DND-41 (cell line): ENCODE measurements at places on chromosomes 13 and 19.

GRCh38 chr13:109101550-109102144, 472.2 kb downstream of the MYO16 start:
- no peak for DNase-seq

GRCh38 chr13:84191139-84191538, 308.9 kb upstream of the SLITRK1 start:
- DNase-seq = no peak

DNA sequence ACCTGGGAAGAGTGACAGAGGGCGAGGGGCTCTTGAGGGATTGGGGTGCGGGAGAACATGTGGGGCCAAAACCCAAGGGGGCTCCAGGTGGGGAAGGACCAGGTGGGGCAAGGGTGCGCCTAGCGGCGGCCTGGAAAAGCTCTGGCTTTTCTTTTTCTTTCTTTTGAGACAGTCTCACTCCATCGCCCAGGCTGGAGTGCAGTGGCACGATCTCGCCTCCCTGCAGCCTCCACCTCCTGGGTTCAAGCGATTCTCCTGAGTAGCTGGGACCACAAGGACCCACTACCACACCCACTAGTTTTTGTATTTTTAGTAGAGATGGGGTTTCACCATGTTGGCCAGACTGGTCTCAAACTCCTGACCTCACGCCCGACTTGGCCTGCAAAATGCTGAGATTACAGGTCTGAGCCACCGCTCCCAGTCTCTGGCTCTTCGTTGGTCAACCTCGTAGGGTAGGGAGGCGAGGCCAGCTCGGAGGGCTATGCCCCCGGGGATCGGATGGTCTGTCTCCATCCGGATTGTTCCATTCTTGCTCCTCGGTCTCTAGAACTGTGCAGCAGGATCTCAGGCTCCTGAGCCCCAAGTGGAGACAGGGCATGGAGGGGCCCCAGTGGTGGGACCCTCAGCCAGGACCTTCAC, 3.7 kb downstream of the GADD45B start:
- DNase-seq = no peak

DNA sequence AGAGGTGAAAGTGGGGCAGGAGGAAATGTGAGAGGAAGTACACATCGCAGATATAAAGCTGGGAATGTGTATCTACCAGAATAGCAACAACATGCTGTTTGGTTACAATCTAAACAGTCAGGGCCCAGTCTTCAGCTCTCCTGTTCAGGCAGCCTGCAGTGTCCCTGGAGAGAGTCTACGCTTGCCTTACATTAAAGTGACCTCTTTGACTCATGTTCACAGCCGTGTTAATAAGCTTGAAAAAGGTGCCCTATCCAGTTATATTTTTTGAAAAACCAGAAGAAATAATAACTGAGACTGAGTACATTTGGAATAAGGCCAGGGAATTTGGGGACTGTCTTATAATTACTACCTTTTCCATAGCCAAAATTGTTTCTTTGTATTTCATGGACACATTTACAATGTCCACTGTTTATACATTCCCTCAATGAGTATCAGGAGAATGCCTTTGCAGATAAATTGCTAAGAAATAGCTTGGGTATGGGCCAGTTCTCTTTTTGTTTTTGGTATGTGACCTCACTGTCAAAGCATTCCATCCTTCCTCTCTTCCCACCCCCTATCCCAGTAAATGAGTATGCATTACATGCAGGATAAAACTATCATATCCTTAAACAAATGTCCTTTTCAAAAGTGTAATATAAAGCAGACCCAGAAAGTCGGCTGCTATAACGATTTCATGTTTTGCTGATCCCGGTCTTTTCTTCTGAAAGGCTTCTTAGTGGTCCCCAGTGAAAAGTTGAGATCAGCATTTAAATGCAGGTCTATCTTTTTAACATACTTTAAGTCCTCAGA, 82.6 kb downstream of the PCDH9 start:
- no peak for DNase-seq

DNA sequence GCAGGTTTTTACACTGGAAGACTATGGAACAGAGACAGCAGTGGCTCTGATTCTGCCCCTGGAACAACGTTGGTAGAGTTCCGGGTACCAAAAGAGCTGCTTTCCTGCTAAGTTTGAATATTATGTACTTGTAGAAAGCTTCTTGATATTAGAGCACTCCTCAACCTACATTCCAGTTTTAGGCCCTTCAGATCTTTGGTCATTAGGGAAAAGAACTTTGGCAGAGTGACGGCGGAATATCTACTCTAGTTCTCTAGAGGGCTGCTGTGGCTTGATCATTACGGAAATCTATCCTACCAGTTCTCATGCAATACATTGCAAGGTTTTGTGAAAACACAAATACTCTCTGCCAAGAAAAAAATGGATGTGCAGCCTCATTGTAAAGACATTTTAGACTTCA, 415.7 kb downstream of the DIAPH3 start:
- no peak for DNase-seq

DNA sequence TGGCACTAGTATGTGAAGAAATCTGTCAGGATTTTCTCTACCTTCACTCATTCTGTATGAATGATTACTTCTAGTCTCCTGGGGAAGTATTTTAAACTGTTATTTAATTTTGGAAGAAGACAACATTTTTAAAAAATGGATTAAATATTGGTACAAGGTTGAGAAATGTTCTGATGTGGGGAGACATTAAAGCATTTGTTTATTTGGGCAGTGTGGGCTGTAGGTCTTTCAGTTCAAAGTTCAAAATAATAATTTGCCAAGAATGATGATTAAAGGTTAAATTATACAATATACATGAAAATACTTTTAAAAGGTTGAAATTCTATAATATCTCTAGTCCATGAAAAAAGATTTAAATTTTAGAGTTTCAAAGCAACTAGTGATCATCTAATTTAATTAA, 194.7 kb downstream of the NHLRC3 start:
- no peak for DNase-seq

DNA sequence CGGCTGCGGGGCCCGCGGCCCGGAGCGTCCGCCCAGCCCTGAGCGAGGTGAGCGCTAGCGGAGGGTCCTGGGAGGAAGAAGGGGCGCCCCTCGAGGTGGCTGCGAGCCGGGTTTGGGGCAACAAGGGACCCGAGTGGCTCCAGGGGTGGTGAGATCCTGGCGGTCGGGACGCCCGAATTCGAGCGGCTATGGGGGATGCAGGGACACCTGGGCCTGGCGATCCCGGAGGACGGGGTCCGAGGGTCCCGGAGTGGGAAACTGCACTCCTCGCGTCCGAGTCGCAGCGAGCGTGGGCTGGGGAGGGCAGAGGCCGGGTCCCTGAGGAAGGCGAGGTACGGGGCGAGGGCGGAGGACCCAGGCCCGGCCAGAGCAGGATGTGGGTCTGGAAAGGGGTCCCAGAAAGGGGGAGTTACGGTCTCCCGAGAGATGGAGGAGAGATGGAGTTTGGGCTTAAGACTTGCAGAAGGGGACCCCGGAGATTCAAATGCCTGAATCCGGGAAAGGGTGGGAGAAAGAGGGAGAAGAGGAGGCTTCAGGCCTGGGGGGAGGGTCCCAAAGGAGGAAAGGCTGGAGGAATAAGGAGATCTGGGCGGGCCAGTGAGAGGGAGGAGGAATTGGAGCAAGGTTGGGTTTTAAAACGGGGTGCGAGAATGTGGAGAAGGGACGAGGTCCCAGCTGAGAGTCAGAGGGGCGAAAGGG, 542 bp downstream of the CACNG7 start:
- no peak for DNase-seq

DNA sequence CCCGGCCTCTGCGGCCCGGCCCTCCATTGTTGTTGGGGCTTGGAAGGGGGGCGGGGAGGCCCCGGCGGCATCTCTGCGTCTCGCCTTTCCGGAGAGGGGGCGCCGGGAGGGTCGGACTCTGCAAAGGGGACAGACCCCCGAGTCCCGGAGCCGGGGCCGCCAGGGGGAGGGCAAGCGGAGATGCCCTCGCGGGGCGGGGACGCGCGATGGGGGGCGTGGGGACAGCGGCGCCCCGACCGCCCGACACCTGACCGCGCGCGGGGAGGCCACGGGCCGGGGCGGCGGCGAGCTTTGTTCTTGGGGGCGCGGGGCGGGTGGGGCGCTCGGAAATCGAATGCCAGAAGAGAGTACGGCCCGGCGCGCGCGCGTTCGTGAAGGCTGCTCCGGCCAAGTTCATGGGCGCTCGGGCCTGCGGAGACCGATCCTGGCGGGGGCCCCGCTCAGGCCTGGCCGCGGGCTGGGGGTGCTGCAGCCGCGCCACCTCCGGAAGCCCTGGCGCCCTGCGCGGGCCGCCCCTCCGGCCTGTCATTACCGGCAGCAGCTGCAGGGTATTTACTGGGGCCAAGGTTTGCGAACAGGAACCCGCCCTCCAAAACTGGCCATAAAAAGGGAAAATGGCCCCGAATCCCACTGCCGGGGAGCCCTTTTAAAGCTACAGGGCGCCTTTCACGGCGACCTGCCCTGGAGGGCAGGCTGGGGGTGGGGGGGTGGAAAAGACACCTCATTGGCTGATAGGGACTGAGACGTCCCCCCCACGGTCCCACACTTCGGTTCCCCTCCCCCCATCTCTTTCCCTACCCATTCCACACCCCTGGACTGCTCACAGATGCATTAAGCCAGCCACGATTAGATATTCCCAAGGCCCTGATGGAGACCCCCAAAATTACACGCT, 11.1 kb upstream of the NANOS3 start:
- DNase-seq = peak; percentile 50

- no peak for DNase-seq
Measured at GRCh38 chr19:33798681-33799111, 2.0 kb downstream of the KCTD15 start.

- DNase-seq = no peak
Measured at GRCh38 chr13:75682326-75682725, 46.2 kb downstream of the LMO7 start.

DNA sequence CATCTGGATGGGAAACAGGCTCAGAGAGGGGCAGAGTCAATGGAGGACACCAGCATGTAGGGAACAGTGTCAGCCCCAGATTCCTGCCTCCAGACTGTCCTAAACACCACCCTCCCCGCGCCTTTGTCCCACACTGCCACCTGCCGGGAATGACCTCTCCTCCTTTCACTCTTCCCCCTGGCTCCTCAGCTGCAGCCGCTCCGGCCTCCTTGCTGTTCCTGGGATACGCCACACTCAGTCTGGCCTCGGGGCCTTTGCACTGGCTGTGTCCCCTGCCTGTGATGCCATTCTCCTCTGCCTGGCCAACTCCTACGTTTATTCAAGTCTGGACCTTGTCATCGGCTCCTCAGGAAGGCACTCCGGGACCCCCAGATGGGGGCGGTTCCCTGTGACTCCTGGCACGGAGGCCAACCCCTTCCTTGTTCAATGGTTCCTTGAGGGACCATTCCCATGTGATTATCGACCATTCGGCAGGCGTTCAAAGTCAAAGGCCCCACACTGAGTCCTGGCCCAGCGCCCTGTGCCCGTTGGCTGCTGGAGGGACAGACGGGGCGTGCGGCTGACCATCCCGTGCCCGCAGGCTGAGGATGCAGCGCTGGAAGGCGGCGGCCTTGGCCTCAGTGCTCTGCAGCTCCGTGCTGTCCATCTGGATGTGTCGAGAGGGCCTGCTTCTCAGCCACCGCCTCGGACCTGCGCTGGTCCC, 15.8 kb downstream of the FUT6 start:
- DNase-seq = no peak

DNA sequence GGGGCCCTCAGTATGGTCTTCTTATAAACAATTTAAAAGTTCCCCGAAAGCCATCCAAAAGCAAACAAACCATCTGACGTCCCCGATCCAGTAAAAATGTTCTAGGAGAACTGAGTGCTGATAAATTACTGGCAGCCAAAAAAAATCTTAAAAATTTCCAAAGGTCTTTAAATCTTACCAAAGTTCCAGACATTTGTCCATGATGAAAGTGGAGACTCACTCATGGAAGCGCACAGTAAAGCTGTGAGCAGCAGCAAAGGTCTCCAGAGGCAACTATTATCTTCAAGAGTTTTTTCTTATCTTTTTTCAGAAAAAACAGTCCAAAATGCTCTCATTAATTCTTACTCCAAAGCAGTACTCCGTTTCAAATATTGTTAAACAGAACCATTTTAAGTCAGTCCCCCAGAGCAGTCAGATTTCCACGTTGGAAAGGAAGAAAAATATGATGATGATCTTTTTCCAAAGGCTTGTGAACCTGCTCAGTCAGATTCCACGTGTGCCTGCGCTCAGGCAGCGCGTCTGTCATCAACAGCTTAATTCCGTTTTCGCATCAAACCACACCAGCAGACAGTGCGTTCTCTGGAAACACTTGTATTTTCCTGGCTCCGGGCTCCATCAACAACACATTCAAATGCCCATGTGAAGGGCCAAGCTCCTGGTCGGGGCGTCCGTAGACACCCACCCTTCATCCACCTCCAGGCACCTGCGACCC, 85.4 kb downstream of the COL4A1 start:
- no peak for DNase-seq
